ENCODE measurements at places on chromosomes 4 and X. TPM values are rescaled to one million over a fixed set of nuclear protein-coding genes. Genes with fewer than 3 reads are reported as not detected.

The LRIT3 gene
- under 0.01 TPM for total RNA-seq

DNA sequence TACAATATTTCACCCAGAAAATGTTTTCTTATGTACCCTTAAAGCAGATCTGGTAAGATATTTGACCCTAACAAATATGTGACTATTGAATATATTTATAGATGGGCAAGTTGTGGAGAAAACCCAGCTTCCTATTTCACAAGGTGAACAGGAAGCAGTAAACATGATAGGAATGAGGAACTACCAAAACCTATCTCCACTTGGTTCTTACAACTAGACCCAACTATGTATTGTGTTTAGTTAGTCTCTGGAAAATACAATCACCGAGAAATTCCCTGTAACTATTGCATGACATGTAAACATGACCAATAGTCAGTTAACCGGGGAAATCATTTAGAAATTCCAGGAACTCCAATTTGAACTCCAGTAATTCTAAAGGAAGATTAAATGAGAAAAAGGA, 8.4 kb upstream of the RXFP1 start:
- H3K27ac ChIP-seq, result no peak overlapping the region
- H3K4me3 ChIP-seq, result no peak overlapping the region
- no peak for DNase-seq
- no peaks in the 10 kb centered on the region for H3K36me3 ChIP-seq
- no peaks in the 10 kb centered on the region for H3K4me1 ChIP-seq

- H3K27me3 ChIP-seq, result no peaks in the 10 kb centered on the region
- no peak overlapping the region for H3K4me3 ChIP-seq
- peak; percentile 35 for DNase-seq
- no peaks in the 10 kb centered on the region for H3K36me3 ChIP-seq
- H3K27ac ChIP-seq, result no peak overlapping the region
Observed at GRCh38 chr4:26094076-26094475, 180.1 kb downstream of the SMIM20 start.

DNA sequence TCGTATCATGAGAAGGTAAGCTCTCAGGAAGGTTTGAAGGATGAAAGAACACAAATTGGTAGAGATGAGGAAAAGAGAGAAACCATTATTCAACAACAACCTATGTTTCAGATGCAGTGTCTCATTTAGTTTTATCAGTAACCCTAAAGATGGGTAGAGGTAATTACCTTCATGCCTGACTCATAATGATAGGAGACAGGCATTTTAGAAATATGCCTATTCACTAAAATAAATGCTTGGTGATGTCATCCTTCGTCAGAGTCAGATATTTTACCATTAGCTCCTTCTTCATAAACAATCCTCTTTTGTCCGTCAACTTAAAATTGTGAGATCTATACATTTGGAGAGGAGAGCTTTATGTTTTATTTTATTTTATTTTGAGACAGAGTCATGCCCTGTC, 21.5 kb upstream of the RNF150 start:
- no peaks in the 10 kb centered on the region for H3K27me3 ChIP-seq
- H3K27ac ChIP-seq, result no peak overlapping the region
- no peaks in the 10 kb centered on the region for H3K4me1 ChIP-seq
- no peak for DNase-seq

DNA sequence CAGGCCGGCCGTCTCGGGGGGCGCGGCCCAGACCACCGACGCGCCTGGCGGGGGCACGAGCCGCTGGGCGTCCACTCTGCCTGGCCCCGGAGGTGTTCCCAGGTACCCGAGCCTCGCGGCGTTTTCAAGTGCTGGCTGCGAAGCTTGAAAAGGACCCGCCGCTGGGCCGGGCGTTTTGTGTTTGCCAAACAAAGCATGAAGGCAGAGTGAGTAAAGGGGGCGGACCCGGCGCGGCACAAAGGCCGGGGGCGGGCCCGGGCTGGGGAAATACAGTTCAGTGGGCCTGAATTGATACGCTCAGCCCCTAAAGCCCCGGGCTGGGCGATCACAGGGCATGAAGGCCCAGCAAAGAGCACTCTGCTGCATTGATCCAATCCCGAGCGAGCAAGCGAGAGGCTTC, 65.4 kb downstream of the SOX3 start:
- H3K4me3 ChIP-seq, result no peak overlapping the region
- H3K27me3 ChIP-seq, result no peaks in the 10 kb centered on the region
- DNase-seq, result no peak
- H3K36me3 ChIP-seq, result no peaks in the 10 kb centered on the region
- H3K27ac ChIP-seq, result no peak overlapping the region

- H3K4me3 ChIP-seq, result no peak overlapping the region
- H3K27me3 ChIP-seq, result no peaks in the 10 kb centered on the region
- DNase-seq, result peak; percentile 31
- H3K27ac ChIP-seq, result no peak overlapping the region
- H3K4me1 ChIP-seq, result no peaks in the 10 kb centered on the region
Observed at GRCh38 chrX:24902806-24903205, 113.0 kb downstream of the ARX start.

- H3K27ac ChIP-seq, result no peak overlapping the region
- H3K36me3 ChIP-seq, result peaks cover 4% of the 10 kb centered on the region
- no peaks in the 10 kb centered on the region for H3K27me3 ChIP-seq
- H3K4me1 ChIP-seq, result peaks cover 35% of the 10 kb centered on the region
- H3K4me3 ChIP-seq, result no peak overlapping the region
Observed at GRCh38 chr4:156800463-156800862, 171.1 kb downstream of the PDGFC start.

- no peaks in the 10 kb centered on the region for H3K27me3 ChIP-seq
- no peaks in the 10 kb centered on the region for H3K4me1 ChIP-seq
- H3K36me3 ChIP-seq, result no peaks in the 10 kb centered on the region
- H3K27ac ChIP-seq, result no peak overlapping the region
Observed at GRCh38 chr4:163603257-163603656, 108.8 kb downstream of the TMA16 start.

The UGT2B17 gene
- total RNA-seq, result not detected

- no peaks in the 10 kb centered on the region for H3K27me3 ChIP-seq
- no peaks in the 10 kb centered on the region for H3K4me1 ChIP-seq
- no peaks in the 10 kb centered on the region for H3K36me3 ChIP-seq
- H3K4me3 ChIP-seq, result no peak overlapping the region
Observed at GRCh38 chr4:83961575-83961974, 425.7 kb downstream of the GPAT3 start.

- H3K27ac ChIP-seq, result no peak overlapping the region
- no peak overlapping the region for H3K4me3 ChIP-seq
- H3K4me1 ChIP-seq, result no peaks in the 10 kb centered on the region
- peaks cover 9% of the 10 kb centered on the region for H3K27me3 ChIP-seq
Observed at GRCh38 chrX:100356351-100356896, 53.6 kb downstream of the PCDH19 start.

The GLUD2 gene
- total RNA-seq, result 1.8 TPM

The PPP2R2C gene
- total RNA-seq, result not detected

The USP26 gene
- total RNA-seq, result not detected

GRCh38 chr4:45939056-45939455, 184.8 kb downstream of the GABRG1 start:
- no peak overlapping the region for H3K4me3 ChIP-seq
- H3K36me3 ChIP-seq, result no peaks in the 10 kb centered on the region
- no peaks in the 10 kb centered on the region for H3K27me3 ChIP-seq
- H3K27ac ChIP-seq, result no peak overlapping the region

- no peaks in the 10 kb centered on the region for H3K36me3 ChIP-seq
- DNase-seq, result no peak
- H3K4me3 ChIP-seq, result no peak overlapping the region
- no peaks in the 10 kb centered on the region for H3K27me3 ChIP-seq
- H3K4me1 ChIP-seq, result peaks cover 4% of the 10 kb centered on the region
Observed at GRCh38 chr4:112083587-112084347, 61.5 kb upstream of the FAM241A start.

GRCh38 chrX:67568769-67569168, 24.9 kb downstream of the AR start:
- H3K27me3 ChIP-seq, result no peaks in the 10 kb centered on the region
- H3K4me1 ChIP-seq, result no peaks in the 10 kb centered on the region
- no peak for DNase-seq
- no peak overlapping the region for H3K4me3 ChIP-seq
- H3K27ac ChIP-seq, result no peak overlapping the region

The UGT2A1 gene
- total RNA-seq, result not detected

DNA sequence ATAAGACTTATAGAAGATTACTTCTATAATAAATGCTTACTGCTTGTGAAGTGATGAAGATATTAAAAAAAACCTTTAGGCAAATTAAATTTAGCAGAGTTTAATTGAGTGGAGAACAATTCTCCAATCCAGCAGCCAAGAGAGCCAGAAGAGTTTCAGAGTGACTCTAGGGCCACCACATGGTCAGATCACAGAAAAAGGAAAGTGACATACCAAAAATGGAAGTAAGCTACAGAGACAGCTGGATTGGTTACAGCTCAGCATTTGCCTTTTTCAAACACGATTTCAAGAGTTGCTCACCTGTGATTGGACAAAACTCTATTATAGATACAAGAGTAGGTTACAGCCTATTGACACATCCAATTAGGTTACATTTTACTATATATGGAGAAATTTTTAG, 79.0 kb upstream of the TRAM1L1 start:
- no peak for DNase-seq
- H3K36me3 ChIP-seq, result no peaks in the 10 kb centered on the region
- H3K27ac ChIP-seq, result no peak overlapping the region
- H3K4me3 ChIP-seq, result no peak overlapping the region

DNA sequence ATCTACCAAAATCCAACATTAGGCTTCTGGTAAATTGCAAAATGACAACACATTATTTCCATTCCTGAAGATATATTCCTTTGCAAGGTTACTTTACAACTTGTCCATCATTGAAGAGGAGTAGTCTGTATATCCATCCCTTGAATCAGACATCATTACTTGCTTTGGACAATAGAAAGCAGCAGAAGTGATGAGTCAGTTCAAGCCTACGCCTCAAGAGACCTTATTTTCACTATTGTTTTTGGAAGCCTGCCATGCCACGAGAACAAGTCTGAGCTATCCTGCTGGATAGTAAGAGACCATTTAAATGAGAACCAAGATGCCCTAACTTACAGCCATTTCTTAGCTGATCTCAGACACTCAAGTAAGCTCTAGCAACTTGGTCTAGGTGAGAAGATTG, 246.0 kb upstream of the HHIP start:
- no peak overlapping the region for H3K4me3 ChIP-seq
- DNase-seq, result peak; percentile 88
- no peaks in the 10 kb centered on the region for H3K36me3 ChIP-seq
- peaks cover 11% of the 10 kb centered on the region for H3K4me1 ChIP-seq
- H3K27me3 ChIP-seq, result peaks cover 36% of the 10 kb centered on the region
- H3K27ac ChIP-seq, result no peak overlapping the region

GRCh38 chr4:98620087-98620784, 38.2 kb downstream of the TSPAN5 start:
- no peaks in the 10 kb centered on the region for H3K27me3 ChIP-seq
- no peak for DNase-seq
- no peak overlapping the region for H3K4me3 ChIP-seq
- no peak overlapping the region for H3K27ac ChIP-seq
- no peaks in the 10 kb centered on the region for H3K36me3 ChIP-seq

The PPP1R3F gene
- total RNA-seq, result 4.0 TPM

DNA sequence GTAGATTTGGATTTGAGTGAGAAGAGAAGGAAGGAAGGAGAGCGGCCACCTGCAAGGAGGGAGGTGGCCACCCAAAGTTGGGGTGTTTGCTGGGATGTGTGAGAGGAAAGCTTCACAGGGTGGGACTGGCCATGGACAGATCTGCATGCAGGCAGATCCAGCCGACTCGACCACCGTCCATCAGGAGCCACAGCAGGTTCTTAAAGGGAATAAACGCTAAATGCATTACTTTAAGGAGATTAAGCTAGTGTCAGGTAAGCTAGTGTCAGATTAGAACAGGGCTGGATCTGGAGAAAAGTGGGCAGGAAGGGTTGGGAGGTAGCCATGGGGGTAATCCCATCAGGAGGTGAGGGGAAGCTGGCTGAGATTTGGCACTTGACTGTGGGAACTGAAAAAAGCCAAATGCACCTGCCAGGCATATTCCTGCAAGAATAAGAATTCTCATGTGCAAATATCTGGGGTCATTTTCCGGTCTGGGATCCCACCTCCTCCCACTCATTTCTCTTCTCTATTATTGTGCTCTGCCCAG, 79.6 kb downstream of the MGST2 start:
- H3K4me1 ChIP-seq, result peaks cover 4% of the 10 kb centered on the region
- no peak overlapping the region for H3K27ac ChIP-seq
- no peak overlapping the region for H3K4me3 ChIP-seq
- no peak for DNase-seq

The PCDH11X gene
- total RNA-seq, result under 0.01 TPM

The KDR gene
- total RNA-seq, result not detected

DNA sequence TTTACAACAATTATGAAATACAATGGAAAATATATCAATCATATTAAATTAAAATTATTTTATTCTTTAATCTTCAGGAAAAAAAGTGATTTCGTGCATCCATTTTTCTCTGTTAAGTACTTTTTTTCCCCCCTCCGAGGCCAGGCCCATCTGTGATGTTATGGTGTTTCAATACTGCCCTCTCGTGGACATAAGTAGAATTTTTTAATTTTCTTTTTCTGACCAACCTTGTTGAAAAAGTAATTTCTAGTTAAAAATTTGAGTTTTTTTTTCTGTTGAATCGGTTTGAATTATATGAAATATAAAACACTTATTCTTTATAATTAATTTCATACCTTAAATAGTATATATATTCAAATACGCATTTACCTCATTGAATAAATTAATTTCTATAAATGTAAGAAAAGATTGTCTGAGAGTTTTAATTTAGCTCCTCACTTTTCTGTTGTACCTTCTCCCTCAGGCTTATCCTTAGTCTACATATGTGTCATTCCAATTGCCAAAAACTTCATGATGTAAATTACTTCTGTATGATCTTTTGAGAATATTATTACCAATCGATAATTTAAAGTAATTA, 175.8 kb upstream of the TECRL start:
- no peak overlapping the region for H3K27ac ChIP-seq
- no peaks in the 10 kb centered on the region for H3K27me3 ChIP-seq
- H3K4me1 ChIP-seq, result no peaks in the 10 kb centered on the region
- no peaks in the 10 kb centered on the region for H3K36me3 ChIP-seq
- no peak overlapping the region for H3K4me3 ChIP-seq
- DNase-seq, result no peak

GRCh38 chr4:31768756-31769155, 1048.6 kb downstream of the PCDH7 start:
- no peak overlapping the region for H3K27ac ChIP-seq
- H3K27me3 ChIP-seq, result no peaks in the 10 kb centered on the region
- DNase-seq, result no peak
- H3K4me3 ChIP-seq, result no peak overlapping the region

GRCh38 chrX:3994315-3994714, 280.9 kb upstream of the PRKX start:
- H3K27me3 ChIP-seq, result no peaks in the 10 kb centered on the region
- H3K4me1 ChIP-seq, result no peaks in the 10 kb centered on the region
- H3K36me3 ChIP-seq, result no peaks in the 10 kb centered on the region
- no peak overlapping the region for H3K27ac ChIP-seq
- no peak overlapping the region for H3K4me3 ChIP-seq
- DNase-seq, result peak; percentile 5

DNA sequence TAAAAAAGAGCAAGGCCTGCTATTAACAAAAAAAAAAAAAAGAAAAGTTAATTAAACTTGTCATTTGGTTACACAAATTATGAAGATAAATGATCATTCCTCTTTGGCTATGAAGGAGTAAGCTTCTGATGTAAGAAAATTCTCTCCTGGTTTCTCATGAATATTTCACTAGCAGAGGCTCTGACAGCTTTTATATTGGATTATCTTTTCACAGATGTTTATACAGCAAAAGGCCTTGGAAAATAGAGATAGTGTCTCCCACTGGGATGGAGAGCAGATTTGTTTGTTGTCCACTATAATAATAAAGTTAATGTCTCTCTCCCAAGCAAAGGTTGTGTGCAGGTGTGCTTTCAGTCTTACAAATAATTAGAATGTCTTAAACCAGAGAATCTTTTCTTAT, 40.7 kb upstream of the PDGFC start:
- H3K27me3 ChIP-seq, result no peaks in the 10 kb centered on the region
- H3K36me3 ChIP-seq, result no peaks in the 10 kb centered on the region
- H3K27ac ChIP-seq, result peak overlapping the region; percentile 36
- H3K4me1 ChIP-seq, result peaks cover 28% of the 10 kb centered on the region
- no peak overlapping the region for H3K4me3 ChIP-seq
